ENCODE measurements at places on chromosomes 1 and 21.

DNA sequence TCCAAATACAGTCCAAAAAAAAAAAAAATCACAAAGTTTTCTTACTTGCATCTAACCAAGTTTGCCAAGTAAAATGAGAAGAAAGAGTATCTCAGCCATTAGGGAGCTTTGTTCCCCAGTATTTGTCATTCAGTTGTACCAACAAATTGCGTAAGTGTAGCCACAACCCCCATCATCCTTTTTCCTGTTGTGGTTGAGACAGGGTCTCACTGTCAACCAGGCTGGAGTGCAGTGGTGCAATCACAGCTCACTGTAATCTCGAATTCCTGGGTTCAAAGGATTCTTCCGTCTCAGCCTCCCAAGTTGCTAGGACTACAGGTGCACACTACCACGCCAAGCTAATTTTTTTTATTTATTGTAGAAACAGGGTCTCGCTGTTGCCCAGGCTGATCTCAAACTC is 9.5 kb downstream of the STX6 start:
- DNase-seq = no peak

GRCh38 chr21:46351476-46352163 is 27.7 kb downstream of the PCNT start:
- no peak for DNase-seq

DNA sequence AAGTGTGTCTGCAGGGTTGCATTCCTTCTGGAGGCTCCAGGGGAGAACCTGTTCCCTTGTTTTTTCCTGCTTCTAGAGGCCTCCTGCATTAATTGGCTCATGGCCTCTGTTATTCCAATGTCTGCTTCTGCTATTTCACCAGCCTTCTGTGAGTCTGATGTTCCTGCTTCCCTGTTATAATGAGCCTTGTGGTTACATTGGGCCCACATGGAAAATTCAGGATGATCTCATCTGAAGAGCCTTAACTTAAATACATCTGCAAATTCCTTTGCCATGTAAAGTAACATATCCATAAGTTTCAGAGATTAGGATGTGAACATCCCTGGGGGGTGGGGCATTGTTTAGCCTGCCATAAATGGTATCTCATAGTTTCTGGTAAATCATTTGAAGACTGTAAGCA is 181.1 kb downstream of the RWDD3 start:
- DNase-seq = no peak

- DNase-seq = no peak
These were observed 56.3 kb upstream of the JUN start for GRCh38 chr1:58839846-58840835.

GRCh38 chr1:67629370-67630075 is 55.5 kb upstream of the GADD45A start:
- no peak for DNase-seq

GRCh38 chr1:63717511-63718065 is 56.2 kb upstream of the ROR1 start:
- DNase-seq = no peak

GRCh38 chr1:222167896-222168295 is 380.0 kb downstream of the HHIPL2 start:
- DNase-seq = no peak

DNA sequence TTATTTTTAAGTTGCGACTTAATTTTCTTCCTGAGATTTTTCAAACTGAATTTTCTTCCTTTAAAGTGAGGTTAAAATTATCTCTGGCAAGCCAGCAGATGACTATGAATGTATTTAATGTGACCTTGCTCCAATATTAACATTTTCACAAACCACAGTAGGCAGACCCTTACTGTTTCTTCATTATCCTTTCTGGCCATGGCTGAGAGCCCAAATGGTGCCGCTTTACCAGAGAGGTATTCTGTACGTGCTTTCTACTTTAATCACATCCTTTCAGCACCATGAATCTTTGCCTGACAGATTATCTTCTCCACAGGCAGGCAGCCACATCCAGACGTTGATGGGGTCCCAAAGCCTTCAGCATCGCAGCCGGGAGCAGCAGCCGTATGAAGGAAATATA is 129.6 kb downstream of the LRRC40 start:
- no peak for DNase-seq

- DNase-seq = no peak
These were observed 241.2 kb upstream of the ST6GALNAC5 start for GRCh38 chr1:76625886-76626678.

GRCh38 chr21:44334329-44335030 is 4.7 kb downstream of the CFAP410 start:
- no peak for DNase-seq

DNA sequence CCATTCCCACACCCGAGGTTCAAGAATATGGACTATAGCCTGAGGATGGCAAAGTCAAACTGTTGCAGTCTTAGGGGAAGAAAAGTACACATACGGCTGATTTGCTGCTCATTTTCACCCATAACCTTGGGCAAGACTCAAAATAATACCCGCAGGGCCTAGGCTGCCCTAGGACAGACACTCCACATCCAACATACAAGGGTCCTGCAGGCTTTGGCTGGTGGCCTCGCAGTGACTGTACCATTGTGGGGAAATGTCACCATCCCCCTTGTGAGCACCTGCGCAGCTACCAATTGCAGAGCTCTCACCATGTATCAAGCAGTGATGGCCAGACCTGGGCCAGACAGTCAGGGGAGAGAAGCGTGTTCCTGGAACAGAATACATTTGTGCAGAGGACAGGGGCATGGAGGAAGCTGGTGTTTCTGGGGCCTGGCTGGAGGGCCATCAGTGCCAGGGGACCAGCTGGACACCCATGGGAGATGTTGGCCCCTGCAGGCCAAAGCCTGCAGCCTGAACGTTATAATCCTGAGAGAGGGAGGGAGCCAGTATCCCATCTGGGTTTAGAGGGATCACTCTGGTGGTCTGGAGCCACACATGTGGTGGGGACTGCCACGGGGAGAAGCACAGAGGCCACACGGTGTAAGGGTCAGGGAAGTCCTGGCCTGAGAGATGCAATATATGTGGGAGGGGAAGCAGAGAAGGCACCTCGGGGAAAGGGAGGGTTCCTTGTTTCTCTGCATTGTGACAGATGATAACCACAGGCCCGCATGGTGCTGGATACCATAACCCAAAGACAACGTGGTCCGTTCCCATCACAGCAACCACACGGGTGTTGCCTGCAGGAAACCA is 101.2 kb downstream of the GLIS1 start:
- no peak for DNase-seq

- DNase-seq = peak; percentile 8
These were observed 56.2 kb downstream of the LACTBL1 start for GRCh38 chr1:22916471-22916820.

- DNase-seq = no peak
These were observed 60.4 kb downstream of the ATP5PO start for GRCh38 chr21:33855190-33855589.

DNA sequence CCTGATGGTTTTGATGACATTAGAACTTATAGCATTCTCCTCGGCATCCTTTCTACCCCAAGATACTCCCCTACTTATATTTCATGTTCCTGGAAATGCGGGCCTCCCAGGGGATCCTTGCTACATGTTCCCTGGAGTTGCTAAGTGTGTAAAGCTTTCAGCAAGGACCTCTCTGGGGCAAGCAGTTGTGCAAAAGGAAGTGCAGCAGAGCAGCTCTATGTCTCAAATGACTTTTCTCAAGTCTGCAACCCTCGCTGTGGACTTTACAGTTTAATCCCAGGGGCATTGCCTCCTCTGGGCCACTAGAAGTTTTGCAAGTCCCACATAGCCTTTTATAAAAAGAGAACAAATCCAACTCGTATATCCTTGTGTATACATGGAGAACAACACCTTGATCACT is 20.8 kb upstream of the MNDA start:
- no peak for DNase-seq
